ENCODE measurements at places on chromosomes 2 and 18.

- no peak for DNase-seq
These were observed 555.8 kb upstream of the SALL3 start for GRCh38 chr18:78423811-78424210.

GRCh38 chr2:71505770-71506140 is 52.4 kb downstream of the DYSF start:
- no peak for DNase-seq

- no peak for DNase-seq
These were observed 158.6 kb downstream of the PPP1R1C start for GRCh38 chr2:182144041-182144775.

GRCh38 chr18:57447154-57447621 is 12.0 kb downstream of the ONECUT2 start:
- DNase-seq = peak; percentile 12

GRCh38 chr18:8812631-8813030 is 107.3 kb downstream of the MTCL1 start:
- no peak for DNase-seq

DNA sequence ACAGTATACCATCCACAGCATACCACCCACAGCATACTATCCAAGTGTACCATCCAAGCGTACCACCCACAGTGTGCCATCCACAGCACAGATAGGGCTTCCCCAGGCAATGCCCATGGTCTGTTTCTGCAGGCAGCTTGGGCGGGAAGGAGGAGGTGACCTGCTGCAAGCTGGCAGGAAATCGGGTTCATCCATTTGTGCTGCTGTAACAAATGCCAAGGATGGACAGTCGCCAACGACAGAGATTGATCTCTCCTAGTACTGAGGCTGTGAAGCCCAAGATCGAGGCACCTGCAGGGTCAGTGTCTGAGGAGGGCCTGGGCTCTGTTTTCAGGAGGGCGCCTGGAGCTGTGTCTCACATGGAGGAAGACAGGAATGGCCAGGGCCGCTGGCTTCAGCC is 93.6 kb upstream of the SNTG2 start:
- DNase-seq = no peak

- DNase-seq = no peak
These were observed 47.7 kb downstream of the MYOM1 start for GRCh38 chr18:3172097-3172496.

- no peak for DNase-seq
These were observed 133.7 kb downstream of the GALNT3 start for GRCh38 chr2:165660361-165660760.

DNA sequence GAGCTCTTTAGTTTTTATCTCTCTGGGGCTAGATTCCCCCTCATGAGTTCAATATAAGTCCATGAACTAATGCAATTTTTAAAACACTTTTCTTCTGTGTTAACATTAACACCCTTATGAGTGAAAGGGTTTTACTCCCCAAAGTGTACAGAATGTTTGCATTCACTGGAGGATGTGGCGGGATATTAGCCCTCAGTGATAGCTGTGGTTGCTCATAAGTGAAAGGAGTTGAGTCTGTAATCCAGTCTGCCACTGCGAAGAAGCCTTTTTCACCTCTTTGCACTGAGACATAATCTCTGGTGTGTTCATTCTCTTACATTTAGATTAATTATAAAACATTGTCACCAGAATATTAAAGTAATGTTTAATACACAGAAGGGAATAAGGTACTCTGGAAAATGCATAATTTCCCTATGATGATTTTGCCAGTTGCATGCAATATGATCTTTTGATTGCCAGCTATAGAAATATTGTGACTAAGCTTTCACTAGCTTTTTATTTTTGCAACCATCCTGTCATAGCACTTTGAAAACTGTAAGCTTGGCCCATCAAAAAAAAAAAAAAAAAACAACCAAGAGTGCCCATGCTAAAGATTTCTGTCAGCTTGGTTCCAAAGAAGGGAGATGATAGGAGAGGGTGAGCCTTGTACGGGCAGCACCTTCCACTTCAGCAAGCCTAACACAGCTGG is 113.2 kb downstream of the BCL11A start:
- no peak for DNase-seq

DNA sequence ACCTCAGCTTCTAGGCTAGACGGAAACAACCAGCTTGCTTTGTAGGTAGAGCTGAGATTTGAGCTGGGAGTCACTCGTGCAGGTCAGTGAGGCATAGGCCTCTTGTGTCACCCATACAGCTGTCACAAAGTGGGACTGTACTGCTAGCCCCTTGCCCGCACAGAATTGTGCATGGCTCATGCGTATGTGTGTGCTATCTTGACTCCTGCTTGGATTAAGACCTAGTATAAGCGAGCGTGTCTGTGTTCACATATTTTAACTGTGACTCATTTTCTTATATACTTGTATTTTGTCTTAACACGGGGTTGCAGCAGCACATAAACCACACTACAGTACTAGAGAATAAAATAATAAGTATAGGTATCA is 20.1 kb downstream of the CEP68 start:
- DNase-seq = no peak

- no peak for DNase-seq
These were observed 61.2 kb downstream of the FAM171B start for GRCh38 chr2:186755066-186755465.

GRCh38 chr18:50982802-50983179 is 15.0 kb downstream of the ELAC1 start:
- no peak for DNase-seq

DNA sequence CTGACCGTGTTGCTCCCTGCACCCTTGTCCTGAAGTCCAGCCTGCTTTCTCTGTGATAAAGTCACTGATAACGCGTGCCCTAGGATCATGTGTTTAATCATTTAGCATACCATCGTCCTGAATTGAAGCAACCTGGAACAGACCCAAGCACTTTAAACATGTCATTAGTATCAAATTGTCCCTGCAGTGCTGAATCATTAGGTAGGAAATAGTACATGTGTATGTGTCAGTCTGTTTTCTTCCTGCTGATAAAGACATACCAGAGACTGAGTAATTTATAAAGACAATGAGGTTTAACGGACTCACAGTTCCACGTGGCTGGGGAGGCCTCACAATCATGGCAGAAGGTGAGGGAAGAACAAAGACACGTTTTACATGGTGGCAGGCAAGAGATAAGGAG is 2.8 kb downstream of the ASB18 start:
- DNase-seq = no peak

- no peak for DNase-seq
These were observed 42.6 kb downstream of the FOSL2 start for GRCh38 chr2:28435241-28435640.

- no peak for DNase-seq
These were observed 30.8 kb downstream of the NRP2 start for GRCh38 chr2:205713086-205713485.

DNA sequence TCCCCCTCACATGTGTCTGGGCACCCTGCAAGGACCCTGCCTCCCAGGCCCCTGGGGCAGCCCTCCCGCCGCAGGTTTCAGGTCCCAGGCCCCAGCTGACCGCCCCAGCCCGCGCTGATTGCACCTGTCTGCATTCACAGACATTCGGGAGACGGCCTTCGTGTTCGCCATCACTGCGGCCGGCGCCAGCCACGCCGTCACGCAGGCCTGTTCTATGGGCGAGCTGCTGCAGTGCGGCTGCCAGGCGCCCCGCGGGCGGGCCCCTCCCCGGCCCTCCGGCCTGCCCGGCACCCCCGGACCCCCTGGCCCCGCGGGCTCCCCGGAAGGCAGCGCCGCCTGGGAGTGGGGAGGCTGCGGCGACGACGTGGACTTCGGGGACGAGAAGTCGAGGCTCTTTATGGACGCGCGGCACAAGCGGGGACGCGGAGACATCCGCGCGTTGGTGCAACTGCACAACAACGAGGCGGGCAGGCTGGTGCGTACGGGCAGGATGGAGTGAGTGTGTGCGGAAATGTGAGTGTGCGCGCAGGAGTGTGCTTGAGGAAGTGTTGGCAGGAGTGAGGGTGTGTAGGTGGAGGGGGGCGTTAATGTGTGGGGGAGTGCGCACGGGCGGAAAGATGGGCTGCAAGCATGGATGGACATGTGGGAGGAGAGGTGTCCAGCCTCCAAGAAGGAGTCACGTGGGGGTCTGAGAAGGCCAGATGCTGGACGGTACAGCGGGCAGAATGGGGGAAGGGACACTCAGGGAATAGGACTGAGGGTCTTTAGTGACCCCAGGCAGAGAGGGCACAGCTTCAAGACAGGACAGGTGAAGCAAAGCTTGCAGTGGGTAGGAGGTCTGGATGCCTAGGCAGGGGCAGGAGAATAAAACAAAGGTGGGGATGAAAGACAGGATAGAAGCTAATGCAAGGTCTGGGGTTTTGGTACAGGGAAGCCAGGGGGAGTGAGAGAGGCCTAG is 9.0 kb upstream of the WNT10A start:
- DNase-seq = no peak

DNA sequence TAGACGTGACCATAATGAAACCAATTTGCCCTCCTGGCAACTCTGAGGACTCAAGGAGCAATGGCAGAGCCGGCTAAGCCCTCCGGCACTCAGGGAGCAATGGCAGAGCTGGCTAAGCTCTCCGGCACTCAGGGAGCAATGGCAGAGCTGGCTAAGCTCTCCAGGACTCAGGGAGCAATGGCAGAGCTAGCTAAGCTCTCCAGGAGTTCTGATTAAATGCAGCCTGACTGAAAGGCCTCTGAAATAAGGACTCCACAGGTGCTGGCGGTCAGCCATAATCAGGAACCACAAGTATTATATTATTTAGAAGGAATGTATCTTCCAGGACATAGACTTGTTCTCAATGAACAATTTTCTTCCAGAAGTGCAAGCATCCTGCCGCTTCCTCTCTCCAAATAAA is 65.2 kb downstream of the C2orf76 start:
- DNase-seq = no peak

- no peak for DNase-seq
These were observed 41.5 kb downstream of the CROCC2 start for GRCh38 chr2:240947607-240948006.

DNA sequence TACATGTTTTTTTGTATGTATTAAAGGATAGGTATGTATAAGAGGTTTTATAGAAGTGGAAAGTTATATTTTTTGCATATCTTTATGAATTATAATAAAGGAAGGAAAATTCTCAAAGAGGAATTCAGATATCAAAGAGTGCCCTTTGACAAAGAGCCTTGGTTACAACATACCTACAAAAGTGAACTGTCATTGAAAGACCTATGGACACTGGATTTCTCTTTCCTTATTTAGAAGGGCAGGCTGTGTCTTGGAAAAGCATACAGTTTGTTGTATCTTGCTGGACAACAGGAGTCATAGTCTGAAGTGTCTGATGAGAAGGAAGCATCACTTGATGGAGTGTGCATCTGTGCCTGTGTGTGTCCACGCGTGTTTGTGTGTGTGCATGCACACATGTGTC is 15.2 kb downstream of the UGT1A10 start:
- no peak for DNase-seq

DNA sequence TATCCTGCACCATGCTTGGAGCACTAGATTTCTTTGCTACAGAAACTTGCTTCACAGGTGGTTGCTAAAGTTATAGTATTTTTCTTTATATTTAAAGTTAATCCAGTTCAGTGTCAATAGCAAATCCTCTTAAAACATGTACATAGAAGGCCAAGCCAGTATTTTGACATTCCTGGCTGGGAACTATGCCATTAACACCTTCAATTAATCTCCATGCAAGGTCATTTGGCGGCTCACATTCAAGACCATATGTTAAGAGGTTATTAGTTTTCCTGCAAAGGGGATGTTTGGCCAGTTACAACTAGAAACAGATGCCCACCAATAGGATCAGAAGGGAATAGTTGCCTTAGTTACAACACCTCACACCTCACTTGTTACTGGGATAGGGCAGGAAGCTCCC is 261.3 kb upstream of the MEIS1 start:
- no peak for DNase-seq

GRCh38 chr18:34803877-34804400 is 93.8 kb downstream of the DTNA start:
- DNase-seq = no peak

DNA sequence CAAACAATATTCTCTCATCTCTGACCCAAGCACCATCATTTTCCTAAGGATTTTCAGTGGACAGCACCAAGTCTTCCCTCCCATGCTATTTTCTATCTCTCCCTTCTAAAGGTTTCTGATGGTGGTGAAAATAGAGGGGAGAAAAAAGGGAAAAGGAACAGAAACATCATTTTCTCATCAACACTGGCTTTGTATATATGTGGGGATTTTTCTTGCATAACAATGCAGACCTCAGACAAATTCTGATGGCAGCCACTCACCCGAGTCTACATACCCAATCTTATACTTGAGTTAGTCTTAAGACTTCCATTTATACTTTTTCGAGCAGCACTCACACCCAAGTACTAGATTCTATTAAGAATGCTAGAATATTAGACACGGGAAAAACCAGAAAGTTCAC is 95.8 kb downstream of the TMEM163 start:
- DNase-seq = no peak

GRCh38 chr2:159635006-159635789 is 18.9 kb upstream of the BAZ2B start:
- DNase-seq = peak; percentile 69

GRCh38 chr2:29495068-29495467 is 379.9 kb downstream of the CLIP4 start:
- DNase-seq = no peak

GRCh38 chr18:22411446-22411845 is 6.3 kb downstream of the CTAGE1 start:
- no peak for DNase-seq

- no peak for DNase-seq
These were observed 204.7 kb downstream of the TTC32 start for GRCh38 chr2:19697131-19697530.

DNA sequence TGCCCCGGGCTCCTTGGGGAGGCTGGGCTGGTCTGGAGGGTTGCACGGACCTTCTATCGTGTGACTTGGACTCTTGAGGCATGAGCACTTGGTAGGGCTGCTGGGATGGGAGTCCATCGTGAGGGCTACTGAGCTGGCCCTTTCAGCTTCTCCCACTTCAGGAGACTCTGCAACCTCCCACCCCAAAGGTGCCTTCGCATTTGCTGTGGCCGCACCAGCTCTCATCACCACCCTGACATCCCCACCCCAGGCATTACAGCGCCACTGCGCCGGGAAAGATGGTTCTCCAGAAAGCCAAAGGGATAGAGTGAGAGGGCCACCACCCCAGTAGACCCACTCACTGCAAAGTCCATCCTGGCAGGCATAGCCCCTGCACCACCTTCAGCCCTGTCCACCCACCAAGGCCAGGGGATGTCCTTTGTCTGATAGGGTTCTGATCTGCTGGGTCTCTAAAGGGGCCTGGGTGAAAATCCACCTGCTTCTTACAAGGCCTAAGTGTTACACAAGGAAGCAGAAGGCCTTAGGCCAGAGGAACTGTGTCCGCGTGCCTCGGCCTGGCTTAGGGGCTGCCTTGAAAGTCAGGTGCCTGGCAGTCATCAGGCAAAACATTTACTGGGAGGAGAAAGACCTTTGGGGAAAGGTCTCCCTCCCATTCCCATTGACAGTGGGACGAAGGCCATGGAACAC is 5.1 kb downstream of the EHD3 start:
- DNase-seq = no peak

GRCh38 chr2:178514664-178515063 is 34.4 kb downstream of the PLEKHA3 start:
- DNase-seq = no peak

- DNase-seq = no peak
These were observed 40.7 kb upstream of the UPP2 start for GRCh38 chr2:158060835-158061435.

GRCh38 chr2:154686162-154686561 is 12.3 kb upstream of the KCNJ3 start:
- DNase-seq = no peak

Data from AML-193 (cell line).